ENCODE measurements at places on chromosomes 2 and 18.

GRCh38 chr18:3248062-3248657 is 559 bp downstream of the MYL12A start:
- peak; percentile 60 for DNase-seq

GRCh38 chr2:54628418-54628817 is 95.0 kb upstream of the EML6 start:
- no peak for DNase-seq

DNA sequence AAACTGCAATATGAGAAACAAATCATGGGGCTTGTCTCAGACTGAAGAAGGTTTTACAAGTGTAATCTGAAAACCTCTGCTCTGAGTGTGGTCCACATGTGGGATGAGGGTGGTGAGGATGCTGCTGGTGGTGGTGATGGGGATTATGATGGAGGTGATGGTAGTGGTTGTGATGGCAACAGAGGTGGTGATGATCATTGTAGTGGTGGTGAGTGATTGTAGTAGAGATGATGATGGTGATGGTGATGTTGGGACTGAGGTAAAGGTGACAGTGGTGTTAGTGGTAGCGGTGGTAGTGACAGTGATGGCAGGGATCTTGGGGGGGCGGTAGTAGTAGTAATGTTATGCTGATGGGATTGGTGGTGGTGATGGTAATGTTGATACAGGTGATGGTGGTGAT is 217.8 kb downstream of the ANAPC1 start:
- DNase-seq: no peak

- no peak for DNase-seq
Measured at GRCh38 chr18:22902093-22902492, 31.0 kb upstream of the RBBP8 start.

DNA sequence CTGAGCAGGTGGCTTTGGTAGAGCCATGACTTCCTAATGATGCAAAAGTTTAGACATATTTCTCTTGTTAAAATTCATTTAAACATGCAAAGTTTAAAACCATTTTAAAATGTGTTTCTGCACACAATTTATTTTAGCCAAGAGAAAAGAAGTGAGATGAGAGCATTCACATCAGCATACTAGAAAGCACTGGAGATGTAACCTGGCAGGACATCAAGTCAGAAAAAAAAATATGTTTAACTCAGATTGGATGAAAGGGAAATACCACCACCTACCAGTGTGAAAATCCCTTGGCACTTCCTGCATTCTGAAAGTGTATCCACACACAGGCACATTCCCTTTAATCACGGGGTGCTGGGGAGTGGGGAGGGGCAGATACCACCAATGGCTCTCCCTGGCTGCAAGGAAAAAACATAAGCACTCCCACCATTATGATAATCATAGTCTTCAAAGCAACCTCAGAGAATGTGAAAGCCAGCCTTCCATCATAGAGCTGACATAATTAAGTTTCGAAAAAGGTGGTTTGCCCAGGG is 25.0 kb downstream of the DNER start:
- no peak for DNase-seq

DNA sequence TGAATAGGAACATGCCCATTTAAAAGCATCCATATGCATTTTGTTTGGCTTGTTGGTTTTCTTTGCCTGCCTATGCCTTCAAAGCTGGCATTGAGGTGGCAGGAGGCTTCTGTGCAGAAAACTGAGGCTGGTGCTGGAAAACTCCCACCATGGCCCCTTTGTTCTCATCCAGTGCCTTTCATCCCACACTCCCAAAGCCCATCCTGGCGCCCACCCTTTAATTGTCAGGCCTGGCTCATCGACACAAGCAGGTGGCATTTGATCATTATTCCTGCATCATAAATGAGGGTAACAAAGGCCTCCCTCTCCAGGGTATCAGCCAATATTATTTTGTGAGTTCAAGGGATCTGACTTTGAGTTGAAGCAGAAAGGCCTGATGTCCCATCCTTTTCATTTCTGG is 24.7 kb upstream of the ANXA4 start:
- no peak for DNase-seq

DNA sequence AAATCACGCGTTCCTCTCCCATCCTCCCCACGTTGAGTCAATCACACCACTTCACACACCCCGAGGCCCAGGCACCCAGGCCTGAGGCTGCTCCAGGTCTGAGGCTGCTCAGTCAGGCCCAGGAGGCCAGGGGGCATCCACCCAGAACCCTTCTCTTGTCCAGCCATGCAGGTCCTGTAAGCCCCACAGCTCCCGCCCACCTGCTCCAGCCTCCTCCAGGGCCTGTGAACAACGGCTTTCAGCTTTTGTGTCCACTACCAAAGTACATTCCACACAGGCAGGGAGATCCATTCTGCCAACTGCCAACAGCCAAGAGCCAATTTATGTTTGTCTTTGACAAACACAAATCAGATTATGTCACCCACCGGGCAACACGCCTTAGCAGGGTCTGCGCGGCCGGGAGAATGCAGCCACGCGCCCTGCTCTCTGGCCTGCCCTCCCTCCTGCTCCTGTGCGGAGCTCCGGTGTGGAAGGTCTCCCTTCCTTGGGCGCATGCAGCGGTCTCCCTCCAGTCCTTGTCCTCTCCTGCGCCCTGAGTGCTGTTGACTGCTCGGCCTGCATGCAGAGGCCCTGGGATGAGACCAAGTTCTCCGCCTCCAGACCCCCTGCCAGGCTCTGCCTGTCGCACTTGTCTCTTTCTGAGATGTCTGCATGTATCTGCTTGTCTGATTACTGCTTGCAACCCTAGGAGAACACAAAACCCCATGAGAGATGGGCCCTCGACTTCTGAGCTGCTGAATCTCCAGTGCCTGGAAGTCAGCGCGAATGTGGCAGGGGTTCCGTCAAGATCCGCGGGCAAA is 146.6 kb downstream of the ZNF516 start:
- DNase-seq: no peak

GRCh38 chr2:9273486-9274130 is 67.0 kb downstream of the ASAP2 start:
- no peak for DNase-seq

GRCh38 chr2:17107151-17107550 is 411.1 kb downstream of the RAD51AP2 start:
- no peak for DNase-seq

DNA sequence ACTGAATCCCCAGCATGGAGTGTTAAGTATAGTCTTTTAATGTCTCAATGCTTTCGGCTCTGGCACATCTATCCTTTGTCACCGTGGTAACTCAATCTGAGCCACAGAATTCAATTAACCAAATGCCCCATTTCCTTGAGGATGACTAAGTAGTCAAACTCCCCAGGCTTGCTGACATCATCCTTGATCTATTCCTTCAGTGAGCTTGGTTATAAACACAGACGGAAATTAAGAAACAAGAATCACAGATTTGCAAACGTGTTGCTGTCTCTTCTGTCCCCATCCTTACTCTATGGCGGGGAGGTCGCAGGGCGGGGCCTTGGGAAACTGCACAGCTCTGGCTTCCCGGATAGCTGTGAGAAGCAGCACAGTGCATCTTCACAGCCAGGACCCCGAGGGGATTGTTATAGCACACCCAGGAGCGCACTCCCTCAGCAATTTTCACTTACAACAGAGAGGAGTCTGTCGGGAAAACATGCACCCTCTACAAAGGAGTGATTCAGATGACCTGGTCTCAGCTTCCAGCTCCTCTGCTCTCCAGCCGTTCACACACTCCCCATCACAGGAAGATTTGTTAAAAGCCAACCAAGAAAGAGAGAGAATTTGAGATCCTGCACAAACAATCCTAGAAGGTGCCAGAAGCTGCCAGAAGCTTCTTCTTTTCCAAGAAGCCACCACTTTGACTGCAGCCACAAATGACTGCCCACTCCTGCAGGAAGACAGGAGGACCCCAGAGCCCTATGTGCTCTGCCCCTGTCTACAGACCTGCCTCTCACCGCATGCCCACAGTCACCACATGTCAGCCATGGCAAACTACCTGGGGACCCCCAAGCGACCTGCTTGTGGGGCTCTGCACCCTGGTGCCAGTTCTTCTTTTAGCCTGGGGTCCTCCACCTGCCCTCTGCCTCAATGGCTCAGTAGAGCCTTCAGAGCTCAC is 44.9 kb upstream of the YWHAQ start:
- peak; percentile 95 for DNase-seq

- no peak for DNase-seq
Measured at GRCh38 chr18:13583576-13584550, 142.5 kb downstream of the FAM210A start.

- no peak for DNase-seq
Measured at GRCh38 chr2:52745144-52745543, 1022.5 kb upstream of the CHAC2 start.

Data from cardiac fibroblast (primary cell).